ENCODE measurements at places on chromosomes 1 and 21.

DNA sequence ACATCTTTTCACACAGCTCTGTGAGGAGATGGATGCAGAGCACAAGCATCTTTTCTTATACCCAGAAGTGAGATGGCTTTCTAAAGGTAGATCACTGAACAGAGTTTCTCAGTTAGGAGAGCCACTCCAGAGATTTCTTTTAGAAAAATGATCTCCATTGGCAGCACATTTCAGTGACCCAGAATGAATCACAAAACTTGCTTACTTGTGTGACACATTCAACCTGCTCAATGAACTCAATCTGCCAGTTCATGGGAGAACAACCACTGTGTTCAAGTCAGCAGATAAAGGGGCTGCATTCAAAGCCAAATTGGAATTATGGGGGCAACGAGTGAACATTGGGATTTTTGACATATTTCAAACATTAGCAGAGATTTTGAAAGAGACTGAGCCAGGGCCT is 78.3 kb downstream of the UCHL5 start:
- no peak for DNase-seq

GRCh38 chr1:109467301-109467777 is 993 bp downstream of the SYPL2 start:
- no peak for DNase-seq

DNA sequence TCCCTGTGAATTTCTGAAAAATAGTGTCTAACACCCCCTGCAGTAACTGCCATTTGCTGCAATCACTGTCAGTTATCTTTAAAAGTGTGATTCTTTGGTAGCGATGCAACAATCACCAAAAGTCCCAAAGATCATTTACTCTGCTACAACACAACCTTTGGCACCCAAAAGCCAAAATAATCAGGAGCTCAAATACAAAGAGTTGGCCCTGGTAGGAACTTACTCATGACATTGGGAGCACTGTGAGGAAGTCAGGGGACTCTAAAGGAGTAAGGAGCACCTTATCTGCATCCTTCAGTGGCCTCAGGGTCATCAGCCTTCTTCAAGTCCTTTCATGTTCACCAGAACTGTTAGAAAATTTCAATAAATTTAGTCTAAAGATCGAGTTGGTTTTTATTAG is 54.6 kb downstream of the SLC16A1 start:
- DNase-seq = no peak

DNA sequence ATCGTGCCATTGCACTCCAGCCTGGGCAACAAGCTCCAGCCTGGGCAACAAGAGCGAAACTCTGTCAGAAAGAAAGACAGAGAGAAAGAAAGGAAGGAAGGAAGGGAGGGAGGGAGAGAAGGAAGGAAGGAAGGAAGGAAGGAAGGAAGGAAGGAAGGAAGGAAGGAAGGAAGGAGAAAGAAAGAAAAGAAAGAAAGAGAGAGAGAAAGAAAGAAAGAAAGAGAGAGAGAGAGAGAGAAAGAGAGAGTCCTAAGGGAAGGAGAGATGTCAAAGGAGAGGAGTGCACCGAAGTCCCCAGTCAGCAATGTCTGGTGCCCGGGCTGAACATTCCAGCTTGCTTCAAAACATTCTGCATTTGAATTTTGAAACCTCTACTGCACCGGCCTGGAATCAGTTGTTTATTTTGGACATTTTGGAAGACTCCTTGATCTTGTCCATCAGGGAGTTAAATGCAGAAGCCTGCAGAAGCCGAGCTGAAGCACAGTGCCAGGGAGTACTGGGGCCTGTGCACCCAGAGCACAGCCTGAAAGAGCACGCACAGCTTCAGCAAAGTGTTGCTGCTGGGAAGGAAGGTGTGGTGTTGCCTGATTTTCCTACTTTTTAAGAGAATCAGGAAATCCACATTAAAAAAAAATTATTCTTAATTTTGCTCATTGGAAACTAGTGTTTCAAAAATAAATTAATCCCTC is 3.7 kb upstream of the IGSF3 start:
- DNase-seq = no peak

- DNase-seq = no peak
These were observed 13.8 kb upstream of the AK2 start for GRCh38 chr1:33050221-33051076.

DNA sequence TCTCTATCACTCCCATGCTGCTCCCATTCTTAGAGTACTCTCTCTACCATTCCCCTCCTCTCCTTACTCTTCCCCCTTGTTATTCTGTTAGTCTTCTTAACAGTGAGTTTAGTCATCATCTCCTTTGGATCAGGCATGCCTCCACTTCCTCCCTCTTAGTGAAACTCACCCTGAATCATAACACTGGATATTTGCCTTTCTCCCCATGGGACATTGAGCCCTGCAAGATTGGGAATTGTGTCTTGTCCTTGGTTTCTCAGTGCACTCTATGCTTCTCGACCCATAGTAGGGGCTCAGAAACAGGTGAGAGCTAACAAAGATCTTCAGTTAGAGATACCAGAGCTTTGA is 68.3 kb upstream of the GCLM start:
- DNase-seq = no peak

DNA sequence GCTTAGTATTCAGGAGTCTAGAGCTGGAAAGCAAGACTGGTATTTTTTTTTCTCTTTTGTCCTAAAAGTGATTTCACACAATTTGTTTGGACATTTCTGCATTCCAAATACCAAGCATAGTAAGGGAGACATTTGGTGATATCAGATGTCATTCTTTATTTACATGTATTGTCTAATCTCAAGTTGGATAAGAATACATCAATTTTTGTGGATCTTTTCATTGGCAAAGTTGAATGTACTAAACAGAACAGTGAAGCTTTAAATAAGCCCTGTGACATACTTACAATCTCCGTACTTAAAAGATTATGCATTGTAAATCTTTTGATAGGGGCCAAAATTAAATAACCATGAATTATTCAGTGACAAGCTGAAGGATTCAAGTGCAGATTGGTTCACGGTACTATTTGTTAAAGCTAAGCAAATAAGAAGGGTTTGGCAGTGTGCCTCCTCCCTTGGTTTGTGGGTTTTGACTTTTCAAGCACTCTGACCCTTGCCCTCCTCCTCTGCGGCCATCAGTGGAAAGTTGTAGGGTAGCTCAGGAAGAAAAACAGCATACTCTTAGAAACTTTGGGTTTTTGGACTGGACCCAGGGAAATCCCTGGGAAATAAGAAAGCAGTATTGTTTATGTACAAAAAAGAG is 663.7 kb downstream of the ADGRL2 start:
- DNase-seq = no peak

DNA sequence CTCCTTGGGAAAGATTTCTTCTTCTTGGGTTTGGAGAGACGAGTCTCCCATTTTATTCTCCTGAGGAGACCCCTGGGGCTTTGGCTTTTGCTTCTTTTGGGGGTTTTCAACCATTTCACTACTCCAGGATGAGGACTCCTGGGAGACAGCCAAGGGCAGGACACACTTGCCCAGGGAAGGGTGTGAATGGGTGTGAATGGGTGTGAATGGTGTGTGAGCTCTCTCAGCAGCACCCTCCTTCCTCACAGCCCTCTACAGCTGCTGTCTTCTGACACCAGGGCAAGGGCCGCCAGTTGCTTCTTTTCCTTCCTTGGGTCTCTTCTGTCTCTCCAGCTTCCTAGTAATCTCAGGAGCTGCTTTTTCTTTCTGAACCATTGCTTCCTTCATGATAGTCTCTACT is 24.2 kb downstream of the KIF17 start:
- no peak for DNase-seq

- no peak for DNase-seq
These were observed 544.8 kb upstream of the CAMK1G start for GRCh38 chr1:209038735-209039134.

All from CD4-positive, alpha-beta T cell treated with Interleukin-2 at 100 ng/mL for 4 hours (primary cell).